Natural killer cell (primary cell): ENCODE measurements at places on chromosomes 5 and 9. TPM values are rescaled to one million over a fixed set of nuclear protein-coding genes. Genes with fewer than 3 reads are reported as not detected.
A peak's percentile ranks its signal among the peaks of the same experiment; 100 is the strongest.

DND1 gene
- total RNA-seq = 0.90 TPM

SPAG8 gene
- total RNA-seq = 2.1 TPM

- no peak for DNase-seq
Measured at GRCh38 chr9:69395718-69396117, 70.7 kb downstream of the ENTREP1 start.

- DNase-seq = no peak
Measured at GRCh38 chr5:168489059-168489458, 2.8 kb downstream of the RARS1 start.

GRCh38 chr9:133323211-133323610 is 12.8 kb downstream of the SURF6 start:
- no peak for DNase-seq

- peak; percentile 17 for DNase-seq
Measured at GRCh38 chr9:36486329-36486932, 86.3 kb upstream of the MELK start.

GRCh38 chr9:85502815-85503655 is 238.7 kb downstream of the AGTPBP1 start:
- DNase-seq = peak; percentile 3

DNA sequence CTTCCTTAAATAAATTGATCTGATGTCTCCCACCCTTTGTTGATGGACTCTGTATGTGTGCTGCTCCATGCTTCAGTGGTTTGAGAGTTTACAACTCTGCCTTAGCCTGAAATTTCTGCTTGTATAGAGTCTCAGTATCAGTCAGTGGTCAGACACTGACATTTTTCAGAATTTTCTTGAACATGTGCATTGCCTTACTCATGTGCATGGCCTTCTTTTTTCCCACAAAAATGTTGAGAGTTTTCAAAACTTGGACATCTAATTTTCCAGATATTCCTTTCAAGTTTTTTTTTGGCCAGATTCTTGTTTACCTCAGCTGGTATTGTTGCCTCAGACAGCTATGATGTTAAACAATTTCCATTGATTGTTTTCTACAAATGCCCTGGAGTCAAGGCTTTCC is 427.1 kb upstream of the CHD1 start:
- DNase-seq = no peak
